Skeletal muscle cell (primary cell): ENCODE measurements at places on chromosomes 4 and X.

DNA sequence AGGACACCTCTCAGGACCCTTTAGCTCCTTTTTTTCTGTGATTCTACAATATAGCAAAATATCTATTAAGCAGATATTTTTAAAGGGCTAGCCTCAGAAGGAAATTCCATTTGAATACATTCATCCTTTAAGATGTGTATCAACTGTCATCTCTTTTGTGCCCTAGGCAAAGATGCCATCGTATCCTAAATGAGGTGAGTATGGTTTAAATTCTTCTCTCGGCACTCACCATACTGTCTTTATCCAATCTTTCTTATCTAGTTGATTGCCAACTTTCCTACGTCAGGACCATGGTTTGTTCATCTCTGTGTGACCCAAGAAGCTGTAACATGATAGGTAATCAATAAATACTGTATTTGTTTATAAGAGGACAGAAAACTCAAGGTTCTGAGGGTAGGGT lies 176.0 kb downstream of the LDB2 start:
- DNase-seq, result no peak

- no peak for DNase-seq
These were observed 164.0 kb downstream of the RNF150 start for GRCh38 chr4:140969296-140969695.

DNA sequence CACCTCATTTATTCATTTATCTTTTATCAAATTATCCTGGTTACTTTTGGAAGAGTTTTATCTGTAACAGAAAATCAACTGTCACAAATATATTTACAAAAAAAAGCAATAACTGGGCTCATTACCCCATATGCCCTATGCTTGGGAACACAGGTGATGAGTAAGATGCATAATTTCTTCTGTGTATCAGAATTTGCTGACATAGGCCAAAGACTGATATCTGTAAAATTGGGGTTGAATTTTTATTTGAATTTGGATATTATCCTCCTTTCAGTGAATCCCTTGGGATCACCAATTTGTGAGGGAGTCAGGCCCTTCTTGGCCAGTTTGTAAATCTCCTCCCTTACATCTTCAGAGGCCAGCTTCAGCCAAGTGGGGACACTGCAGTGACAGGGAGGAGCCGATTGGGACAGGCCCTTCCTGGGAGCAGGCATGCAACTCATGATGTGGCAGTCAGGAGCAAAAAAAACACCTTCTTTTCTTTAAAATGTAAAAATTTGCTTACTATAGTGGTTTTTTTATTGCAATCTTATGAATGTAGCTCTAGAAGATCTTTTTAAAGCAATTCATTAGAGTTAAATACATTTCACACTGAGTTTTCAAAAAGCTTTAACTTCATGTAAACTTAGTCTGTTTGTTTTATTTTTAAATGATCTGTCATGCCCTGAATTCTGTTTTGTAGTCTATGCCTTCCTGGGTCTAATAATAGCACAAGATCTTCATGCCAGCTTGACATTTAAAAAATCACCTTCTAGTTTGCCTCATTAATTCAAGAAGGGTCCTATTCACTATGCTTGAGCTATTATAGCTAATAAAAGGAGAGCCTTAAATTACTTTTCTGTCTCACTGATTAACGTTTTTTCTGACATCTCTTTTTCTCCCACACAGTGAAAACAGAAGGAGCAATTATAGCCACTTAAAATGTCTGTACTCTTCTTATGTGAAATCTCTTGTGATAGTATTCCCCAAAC lies 136.6 kb upstream of the SPRY1 start:
- DNase-seq, result no peak

- no peak for DNase-seq
These were observed 1082.0 kb downstream of the RAPGEF2 start for GRCh38 chr4:160184884-160185283.

DNA sequence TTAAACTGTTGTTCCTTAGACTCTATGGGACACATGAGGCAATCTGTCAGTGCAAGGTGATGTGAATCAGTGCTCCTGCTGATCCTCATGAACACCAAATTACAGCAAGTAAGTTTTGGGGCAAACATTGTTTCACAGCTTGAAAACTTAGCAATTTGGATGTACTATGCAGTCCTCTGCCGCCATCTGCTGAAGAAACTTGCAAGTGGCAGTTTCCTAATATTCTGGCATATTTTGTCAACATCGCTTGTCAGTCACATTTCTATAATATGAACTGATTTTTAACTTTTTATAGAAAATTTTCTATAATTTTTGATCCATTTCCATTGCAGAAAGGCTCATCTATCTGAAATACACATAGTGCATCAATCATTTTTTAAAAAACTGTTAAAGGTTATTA lies 56.3 kb downstream of the ZAR1 start:
- no peak for DNase-seq

DNA sequence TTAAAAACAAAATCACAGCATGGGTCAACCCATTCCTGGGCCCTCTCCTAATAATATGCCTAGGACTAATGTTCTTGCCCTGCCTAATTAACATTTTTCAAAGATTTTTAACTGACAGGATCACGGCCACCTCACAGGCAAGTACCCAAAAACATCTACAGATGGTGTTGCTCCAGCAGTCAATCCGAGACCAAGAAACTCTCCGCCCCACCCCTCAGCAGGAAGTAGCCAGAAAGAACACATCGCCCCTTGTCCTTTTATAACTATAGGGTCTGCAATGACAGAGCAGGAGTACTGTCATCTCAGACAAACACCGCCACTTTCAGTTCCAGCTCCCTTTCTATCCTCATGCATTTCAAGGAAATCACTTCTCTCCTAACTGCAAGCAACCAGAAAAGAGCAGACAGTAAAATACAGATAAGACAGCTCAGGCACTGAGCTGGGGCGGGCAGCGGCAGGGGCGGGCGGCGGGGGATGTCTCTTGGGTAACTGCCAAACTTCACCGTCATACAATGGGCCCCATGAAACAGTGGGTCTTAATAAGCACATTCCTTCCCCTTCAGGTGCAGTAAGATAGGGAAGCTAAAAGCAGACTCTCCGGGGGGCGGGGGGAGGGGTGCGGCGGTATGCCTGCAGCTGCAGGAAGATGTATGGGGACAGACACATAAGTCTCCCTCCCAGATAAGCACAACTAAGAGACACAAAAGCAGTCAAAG lies 67.4 kb downstream of the ZNF182 start:
- DNase-seq, result no peak

- peak; percentile 73 for DNase-seq
These were observed 51.7 kb downstream of the RPGR start for GRCh38 chrX:38275615-38276014.

GRCh38 chr4:88008743-88009171 lies 1.3 kb downstream of the PKD2 start:
- no peak for DNase-seq

- DNase-seq, result no peak
These were observed 9.1 kb downstream of the PPAT start for GRCh38 chr4:56426273-56426672.
